ENCODE measurements at places on chromosomes 3 and 15. TPM values are rescaled to one million over a fixed set of nuclear protein-coding genes. Genes with fewer than 3 reads are reported as not detected.

Gene PLA2G4E
- total RNA-seq: not detected

Gene SCAANT1
- total RNA-seq: not detected

DNA sequence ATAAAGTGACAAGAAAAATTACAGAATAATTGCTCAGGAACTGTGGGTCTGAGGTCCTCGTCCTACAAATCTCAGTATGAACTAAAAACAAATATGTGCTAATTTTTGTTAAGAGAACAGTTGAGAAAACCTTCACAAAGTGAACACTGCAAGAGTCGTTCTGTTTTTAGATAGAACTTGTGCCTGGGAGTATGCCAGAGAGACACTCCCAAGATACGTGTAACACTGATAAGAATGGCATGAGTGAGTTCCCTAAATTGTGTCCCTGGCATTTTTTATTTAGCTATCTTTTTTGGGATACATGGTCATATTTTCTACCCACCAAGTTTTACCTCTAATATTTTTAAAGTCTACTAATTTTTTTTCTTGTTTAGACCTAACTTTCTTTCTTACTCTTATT is 860.0 kb upstream of the NR2F2 start:
- no peaks in the 10 kb centered on the region for H3K4me1 ChIP-seq
- no peak overlapping the region for H3K27ac ChIP-seq
- H3K4me3 ChIP-seq: no peak overlapping the region
- no peaks in the 10 kb centered on the region for H3K36me3 ChIP-seq

GRCh38 chr15:69474846-69475455 is 22.3 kb downstream of the RPLP1 start:
- no peaks in the 10 kb centered on the region for H3K4me1 ChIP-seq
- H3K4me3 ChIP-seq: no peak overlapping the region
- no peaks in the 10 kb centered on the region for H3K36me3 ChIP-seq
- no peak for DNase-seq
- no peaks in the 10 kb centered on the region for H3K27me3 ChIP-seq

GRCh38 chr3:182364323-182364722 is 429.0 kb upstream of the ATP11B start:
- H3K36me3 ChIP-seq: no peaks in the 10 kb centered on the region
- no peaks in the 10 kb centered on the region for H3K27me3 ChIP-seq
- H3K4me3 ChIP-seq: no peak overlapping the region
- H3K27ac ChIP-seq: no peak overlapping the region
- DNase-seq: no peak

DNA sequence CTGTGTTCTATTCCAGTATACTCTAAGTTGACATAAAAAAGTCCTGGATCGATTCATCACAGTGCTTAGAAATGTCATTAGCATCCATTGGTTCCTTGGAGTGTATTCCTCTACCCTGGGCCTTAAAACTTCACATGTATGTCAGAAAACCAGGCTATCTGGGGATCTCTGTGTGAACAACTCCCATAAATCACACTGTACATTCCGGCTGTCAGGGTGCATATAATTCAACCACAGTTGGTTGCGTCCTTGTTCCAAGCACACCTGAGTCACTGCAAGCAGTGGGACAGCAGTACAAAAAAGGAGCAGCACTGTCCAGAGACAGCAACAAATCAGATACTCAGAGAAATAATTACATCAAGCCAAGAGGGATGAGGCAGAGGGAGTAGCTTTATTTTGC is 52.4 kb downstream of the PDZRN3 start:
- H3K36me3 ChIP-seq: no peaks in the 10 kb centered on the region
- no peak overlapping the region for H3K4me3 ChIP-seq
- H3K4me1 ChIP-seq: no peaks in the 10 kb centered on the region
- no peak overlapping the region for H3K27ac ChIP-seq
